ENCODE measurements at places on chromosomes 2 and 18. TPM values are rescaled to one million over a fixed set of nuclear protein-coding genes. Genes with fewer than 3 reads are reported as not detected.

The CRYGD gene
- not detected for total RNA-seq

The OTX1 gene
- 2.9 TPM for total RNA-seq

The ACVR1C gene
- total RNA-seq: not detected

The ADAM17 gene
- 83.3 TPM for total RNA-seq

All from OCI-LY7 (cell line).